ENCODE measurements at places on chromosomes 4 and X.

GRCh38 chr4:185425647-185426352 lies at the start of gene UFSP2:
TSS of gene UFSP2 (minus strand) at chr4:185425964. CDS start at chr4:185425868, 96 bp downstream.
- peak; percentile 88 for DNase-seq

GRCh38 chr4:145047151-145047550 lies 50.8 kb downstream of the ANAPC10 start:
- DNase-seq: no peak

GRCh38 chr4:95084584-95084983 lies 326.8 kb downstream of the BMPR1B start:
- no peak for DNase-seq

GRCh38 chr4:114026447-114026846 lies 47.0 kb upstream of the ARSJ start:
- no peak for DNase-seq

GRCh38 chr4:97762115-97762512 lies 381.2 kb downstream of the STPG2 start:
- DNase-seq: no peak

DNA sequence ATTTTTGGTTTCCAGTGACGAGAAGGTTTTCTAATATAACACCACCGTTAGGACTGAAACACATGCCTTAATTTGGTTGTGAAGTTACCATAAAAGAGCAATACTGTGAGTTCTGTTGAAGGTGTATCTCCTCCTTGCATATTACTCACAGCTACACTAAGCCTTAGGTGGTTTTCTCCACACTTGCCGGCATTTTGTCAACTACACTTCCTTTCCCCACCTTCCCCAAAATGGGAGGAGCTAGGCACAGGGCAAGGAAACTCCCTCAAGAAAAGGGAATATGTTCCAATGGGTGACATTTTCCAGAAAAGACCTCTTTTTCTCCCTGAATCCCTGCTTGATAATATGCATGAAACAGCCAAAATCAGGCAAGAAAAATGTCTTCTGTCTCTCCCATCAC lies 44.8 kb downstream of the RELL1 start:
- DNase-seq: no peak

DNA sequence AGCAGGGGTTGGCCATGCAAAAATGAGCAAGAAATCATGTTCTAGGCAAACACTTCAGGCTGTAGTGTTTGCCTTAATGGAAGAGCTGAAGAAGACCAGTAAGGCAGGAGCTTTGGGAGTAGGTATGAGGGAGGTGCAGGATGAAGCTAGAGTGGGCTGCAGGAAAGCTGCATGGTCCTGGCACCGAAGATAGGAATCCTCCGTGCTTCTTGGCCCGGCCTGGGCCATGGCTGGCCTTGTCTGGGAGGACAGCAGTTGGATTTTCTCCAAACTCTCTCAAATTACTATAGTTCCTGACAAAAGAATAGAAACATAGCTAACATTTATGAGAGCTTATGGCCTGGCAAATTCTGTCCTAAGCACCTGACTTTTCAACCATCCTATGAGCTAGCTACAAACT lies 116.5 kb downstream of the UCHL1 start:
- no peak for DNase-seq

DNA sequence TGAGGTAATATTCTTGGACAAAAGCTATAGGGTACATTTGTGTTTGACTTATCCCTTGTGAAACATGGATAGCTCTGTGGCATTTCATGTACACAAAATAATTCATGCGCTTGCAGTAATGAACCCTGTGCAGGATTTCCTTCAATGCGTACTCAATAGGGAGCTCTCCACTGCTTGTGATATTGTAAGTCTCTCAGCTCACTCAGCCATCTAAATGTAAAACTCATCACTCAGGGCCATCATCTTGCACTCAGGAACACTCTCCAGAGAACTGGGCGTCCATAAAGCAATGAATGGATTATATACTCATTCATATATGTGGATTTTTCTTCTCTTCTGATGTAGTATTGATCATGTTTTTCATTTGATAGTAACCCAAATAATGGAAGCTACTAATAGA lies 288.1 kb downstream of the DCTD start:
- no peak for DNase-seq

GRCh38 chr4:76850010-76850441 lies 47.9 kb downstream of the SOWAHB start:
- DNase-seq: no peak

DNA sequence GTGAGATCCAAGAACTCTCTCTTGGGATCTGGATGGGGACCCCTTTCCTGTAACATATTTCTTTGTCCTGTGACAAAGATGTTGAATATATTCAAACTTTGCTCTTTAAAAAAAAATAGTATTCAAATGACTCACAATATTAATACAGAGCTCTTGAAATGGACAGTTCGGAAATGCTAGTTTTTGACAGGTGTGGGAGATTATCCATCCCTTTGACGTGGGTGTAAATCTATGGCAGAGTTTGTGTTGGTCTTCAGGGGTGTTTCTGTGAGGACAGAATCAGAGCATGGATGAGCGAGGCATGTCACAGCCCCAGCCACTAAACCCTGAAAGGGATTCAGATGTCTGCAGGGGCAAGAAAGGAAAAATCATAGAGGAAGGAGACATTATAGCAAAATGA lies 25.8 kb downstream of the TENM3 start:
- no peak for DNase-seq

DNA sequence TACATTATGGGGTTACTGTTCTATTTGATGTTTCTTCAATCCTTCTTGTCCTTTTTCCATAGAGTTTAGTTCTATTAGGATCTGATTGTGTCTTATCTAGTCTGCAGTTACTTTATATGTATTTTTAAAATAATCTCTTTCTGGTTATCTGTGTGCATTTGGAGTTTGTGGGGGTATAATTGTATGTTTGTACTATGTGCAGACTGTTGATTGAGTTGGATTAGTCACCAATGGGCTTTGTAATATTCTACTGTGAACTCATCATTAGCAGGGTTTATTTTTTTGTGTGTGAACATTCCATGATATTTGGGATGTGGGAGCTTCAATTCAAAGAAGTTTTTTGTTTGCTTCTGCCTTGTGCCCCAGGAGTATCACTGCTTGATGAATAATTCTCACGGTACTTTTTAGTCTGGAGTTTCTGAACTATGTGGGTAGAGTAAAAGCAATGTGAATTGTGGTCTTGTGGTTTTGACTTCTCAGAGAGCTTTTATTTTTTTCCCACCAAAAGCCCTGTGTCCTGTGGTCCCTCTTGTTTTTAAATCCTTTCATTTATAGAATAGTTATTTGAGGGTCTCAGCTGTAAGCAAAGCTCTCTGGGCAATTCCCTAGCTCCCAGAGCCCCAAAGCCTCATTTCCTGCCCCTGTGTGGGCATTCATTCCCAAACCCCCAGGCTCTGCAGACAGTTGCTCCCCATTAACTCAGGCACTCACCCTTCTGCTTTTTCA lies 127.8 kb downstream of the PHKA2 start:
- no peak for DNase-seq

GRCh38 chr4:123043013-123043412 lies 120.6 kb upstream of the NUDT6 start:
- no peak for DNase-seq
